ENCODE measurements at places on chromosomes 3 and 15.

DNA sequence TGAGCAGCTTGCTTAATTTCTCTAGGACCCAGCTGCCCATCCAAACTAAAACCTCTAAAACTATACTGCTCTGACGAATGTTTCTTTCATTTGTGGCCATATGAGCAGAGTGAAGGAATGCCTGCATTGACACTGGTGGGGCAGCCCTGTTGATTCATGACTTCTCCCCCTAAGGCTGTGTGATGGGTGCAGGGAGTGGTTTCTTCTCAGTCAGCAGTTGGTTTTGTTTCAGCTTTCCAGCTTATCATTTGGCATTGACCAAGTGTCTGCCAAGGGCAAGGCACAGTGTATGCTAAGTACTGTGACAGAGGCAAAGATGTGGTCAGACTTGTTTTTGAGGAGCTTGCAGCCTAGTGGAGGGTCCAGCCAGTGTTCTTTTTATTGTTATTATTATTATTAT is 4.7 kb downstream of the ABHD6 start:
- no peak for DNase-seq

- DNase-seq: no peak
Measured at GRCh38 chr15:95182091-95182490, 950.7 kb downstream of the MCTP2 start.

GRCh38 chr3:195169011-195169649 is 101.8 kb downstream of the XXYLT1 start:
- DNase-seq: no peak

DNA sequence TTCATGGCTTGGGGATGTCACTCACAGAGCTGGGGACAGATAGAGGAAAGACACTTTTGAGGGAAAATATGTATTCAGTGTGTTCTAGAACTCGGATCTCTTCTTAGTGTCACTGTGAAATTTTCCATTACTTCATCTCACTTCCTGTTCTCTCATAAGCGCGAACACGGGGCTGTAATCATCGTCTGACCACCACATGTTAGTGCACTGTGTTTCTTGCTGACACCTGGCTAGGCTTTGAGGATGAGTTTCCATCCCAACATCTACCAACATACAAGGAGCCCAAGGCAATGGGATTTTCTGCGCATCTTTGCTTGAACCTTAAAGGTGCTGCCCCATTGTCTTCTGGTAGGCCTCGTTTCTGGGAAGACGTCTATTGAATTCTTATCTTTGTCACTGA is 84.0 kb downstream of the LIPC start:
- no peak for DNase-seq

GRCh38 chr15:43900996-43901395 is 74.2 kb downstream of the WDR76 start:
- DNase-seq: no peak

DNA sequence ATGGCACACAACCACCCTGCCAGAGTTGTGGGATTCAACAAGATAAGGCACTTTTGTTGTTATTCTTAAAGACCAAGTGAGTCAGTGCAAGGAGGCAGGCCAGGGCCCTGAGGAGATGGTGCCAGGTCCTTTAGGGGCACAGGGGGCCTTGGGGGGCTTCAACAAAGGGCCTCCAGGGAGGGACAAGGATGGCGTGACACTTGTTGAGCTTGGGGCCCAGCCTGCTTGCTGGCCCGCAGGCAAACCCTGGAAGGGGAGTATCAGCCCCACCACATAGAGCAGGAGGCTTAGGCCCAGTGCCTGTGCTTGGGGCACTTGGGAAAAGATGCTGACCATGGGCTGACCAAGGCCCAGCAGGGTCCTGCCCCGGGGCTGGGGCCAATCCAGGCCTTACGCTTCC is 5.5 kb downstream of the IQSEC1 start:
- DNase-seq: no peak

DNA sequence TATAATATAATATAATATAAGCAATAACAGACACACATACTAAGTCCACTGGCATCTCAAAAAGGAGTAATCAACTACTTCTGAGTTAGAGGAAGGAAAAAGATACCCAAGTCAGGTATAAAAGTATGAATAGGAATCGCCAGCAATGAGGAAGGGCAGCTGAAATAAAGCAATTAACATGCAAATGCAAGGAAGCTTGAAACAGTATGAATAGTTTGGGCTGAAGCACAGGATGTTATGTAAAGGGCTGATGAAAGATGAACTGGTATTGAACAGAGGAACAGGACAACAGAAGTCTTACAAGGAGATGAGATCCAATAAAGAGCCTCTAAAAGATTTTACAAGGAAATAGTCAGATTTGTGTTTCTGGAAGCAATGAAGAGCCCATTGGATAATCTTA is 7.1 kb downstream of the COPS2 start:
- no peak for DNase-seq

- DNase-seq: no peak
Measured at GRCh38 chr3:187964760-187965159, 189.2 kb upstream of the LPP start.
